ENCODE measurements at places on chromosomes 4 and X. TPM values are rescaled to one million over a fixed set of nuclear protein-coding genes. Genes with fewer than 3 reads are reported as not detected.
A peak's percentile ranks its signal among the peaks of the same experiment; 100 is the strongest.

Gene MID2
- 3.0 TPM for polyA plus RNA-seq

DNA sequence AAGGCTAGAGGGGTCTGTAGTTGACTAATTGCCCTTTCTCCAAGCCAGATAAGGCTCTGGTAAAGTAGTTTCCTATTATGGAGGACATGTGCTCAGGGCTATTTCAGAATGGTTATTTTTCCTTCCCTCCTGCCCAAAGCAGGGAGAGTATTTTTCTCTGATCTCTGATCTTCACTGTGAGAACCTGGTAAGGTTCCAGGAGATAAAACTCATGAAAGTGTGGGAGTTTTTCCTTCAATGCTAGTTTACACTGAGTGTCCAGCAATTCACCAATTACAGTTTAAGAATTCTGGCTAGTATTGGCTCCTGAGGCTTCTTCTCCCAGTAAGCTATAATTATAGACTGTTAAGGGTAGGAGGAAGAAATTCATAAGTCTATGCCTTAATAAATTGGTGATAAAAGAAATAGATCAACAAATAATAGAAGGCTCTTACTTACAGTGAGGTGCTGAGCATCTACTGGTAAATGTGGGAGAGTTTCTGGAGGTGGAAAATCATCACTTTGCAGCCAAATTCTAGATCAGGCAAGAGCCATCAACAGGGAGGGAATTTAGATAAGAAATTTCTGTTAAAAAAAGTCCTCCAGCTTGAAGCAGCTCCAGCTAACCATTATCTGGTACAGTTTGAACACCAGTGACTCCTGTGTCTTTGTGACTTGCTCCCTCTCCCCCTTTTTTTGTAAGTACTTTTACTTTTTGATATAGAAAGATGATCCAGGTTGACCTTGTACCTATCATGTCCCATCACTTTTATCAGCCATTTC lies 30.9 kb downstream of the CASP6 start:
- H3K4me1 ChIP-seq, result no peaks in the 10 kb centered on the region
- no peaks in the 10 kb centered on the region for H3K36me3 ChIP-seq
- H3K27ac ChIP-seq, result no peak overlapping the region
- H3K27me3 ChIP-seq, result no peaks in the 10 kb centered on the region

DNA sequence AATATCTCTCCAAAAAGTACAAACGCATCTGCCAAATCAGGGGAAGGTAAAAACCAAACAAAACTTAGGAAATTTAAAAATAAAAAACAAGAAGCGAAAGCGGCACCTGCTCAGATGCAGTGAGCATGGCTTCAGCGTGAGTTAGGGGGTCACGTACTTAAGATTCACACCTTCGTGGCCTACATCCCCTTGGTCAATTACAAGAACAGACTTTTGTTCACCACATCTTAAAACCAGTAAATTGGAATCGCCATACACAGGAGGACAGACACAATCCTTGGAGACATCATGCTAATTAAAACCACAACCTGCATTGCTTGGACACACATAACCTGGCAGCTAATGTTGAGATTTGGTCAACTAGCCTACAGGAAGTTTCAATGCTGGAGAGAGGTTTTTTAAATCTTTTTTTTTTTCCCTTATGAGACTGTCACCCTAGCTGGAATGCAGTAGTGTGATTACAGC lies 12.5 kb upstream of the SEL1L3 start:
- H3K4me3 ChIP-seq, result no peak overlapping the region
- no peaks in the 10 kb centered on the region for H3K36me3 ChIP-seq
- no peak overlapping the region for H3K27ac ChIP-seq
- no peak for DNase-seq
- H3K4me1 ChIP-seq, result no peaks in the 10 kb centered on the region

- no peak overlapping the region for H3K4me3 ChIP-seq
- no peak for DNase-seq
- no peaks in the 10 kb centered on the region for H3K4me1 ChIP-seq
- no peaks in the 10 kb centered on the region for H3K36me3 ChIP-seq
- no peak overlapping the region for H3K27ac ChIP-seq
Observed at GRCh38 chrX:97494756-97495372, 611.2 kb downstream of the RPA4 start.

GRCh38 chr4:175457956-175458355 lies 354.1 kb downstream of the GPM6A start:
- no peak for DNase-seq
- H3K4me3 ChIP-seq, result no peak overlapping the region
- no peaks in the 10 kb centered on the region for H3K27me3 ChIP-seq
- no peaks in the 10 kb centered on the region for H3K36me3 ChIP-seq
- no peak overlapping the region for H3K27ac ChIP-seq

DNA sequence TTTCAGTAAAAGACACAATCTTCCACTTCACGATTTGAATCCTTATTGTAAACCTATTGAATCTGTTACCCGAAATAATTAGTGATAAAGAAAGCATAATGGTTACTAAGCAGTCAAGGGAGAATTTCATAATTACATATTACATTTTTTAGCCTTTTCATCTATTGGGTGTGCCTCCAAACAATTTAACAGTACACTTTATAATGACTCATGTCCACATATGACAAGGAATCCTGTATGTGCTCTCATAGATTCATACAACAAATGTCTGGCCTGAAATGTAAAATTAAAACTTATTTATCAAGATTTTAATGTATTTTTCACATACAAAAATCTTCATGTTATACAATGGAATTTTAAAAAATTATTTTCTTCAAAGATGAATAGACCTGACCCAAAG lies 39.4 kb downstream of the PPP3CA start:
- no peaks in the 10 kb centered on the region for H3K4me1 ChIP-seq
- H3K4me3 ChIP-seq, result no peak overlapping the region
- no peak for DNase-seq

GRCh38 chr4:109432696-109433095 lies 919 bp upstream of the SEC24B start:
- no peaks in the 10 kb centered on the region for H3K36me3 ChIP-seq
- H3K27ac ChIP-seq, result peak overlapping the region; percentile 93
- peaks cover 45% of the 10 kb centered on the region for H3K4me1 ChIP-seq
- H3K4me3 ChIP-seq, result peak overlapping the region; percentile 73
- H3K27me3 ChIP-seq, result no peaks in the 10 kb centered on the region

DNA sequence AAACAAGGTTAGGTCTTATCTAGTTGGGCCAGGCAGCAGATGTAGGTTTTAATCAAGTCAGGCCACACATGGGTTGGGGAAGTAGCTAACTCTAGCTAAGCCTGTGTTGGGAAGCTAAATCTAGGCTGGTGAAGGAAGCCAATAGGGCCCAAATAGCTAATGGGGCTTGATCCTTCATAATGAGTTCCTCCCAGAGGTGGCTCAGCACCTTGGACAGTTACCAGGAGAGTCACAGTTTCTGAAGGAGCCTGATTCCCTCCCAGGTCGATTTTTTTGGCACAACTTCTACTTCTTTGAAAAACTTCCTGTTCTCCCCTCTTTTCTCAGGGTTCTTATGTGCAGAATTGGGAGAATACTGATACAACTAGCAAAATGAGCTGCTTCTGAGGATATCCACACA lies 242.5 kb upstream of the PRPS2 start:
- H3K4me3 ChIP-seq, result no peak overlapping the region
- no peak overlapping the region for H3K27ac ChIP-seq
- H3K27me3 ChIP-seq, result no peaks in the 10 kb centered on the region
- DNase-seq, result no peak
- no peaks in the 10 kb centered on the region for H3K36me3 ChIP-seq

GRCh38 chrX:18537524-18537923 lies 112.1 kb downstream of the CDKL5 start:
- no peaks in the 10 kb centered on the region for H3K27me3 ChIP-seq
- no peaks in the 10 kb centered on the region for H3K4me1 ChIP-seq
- no peak for DNase-seq
- no peaks in the 10 kb centered on the region for H3K36me3 ChIP-seq
- no peak overlapping the region for H3K4me3 ChIP-seq

DNA sequence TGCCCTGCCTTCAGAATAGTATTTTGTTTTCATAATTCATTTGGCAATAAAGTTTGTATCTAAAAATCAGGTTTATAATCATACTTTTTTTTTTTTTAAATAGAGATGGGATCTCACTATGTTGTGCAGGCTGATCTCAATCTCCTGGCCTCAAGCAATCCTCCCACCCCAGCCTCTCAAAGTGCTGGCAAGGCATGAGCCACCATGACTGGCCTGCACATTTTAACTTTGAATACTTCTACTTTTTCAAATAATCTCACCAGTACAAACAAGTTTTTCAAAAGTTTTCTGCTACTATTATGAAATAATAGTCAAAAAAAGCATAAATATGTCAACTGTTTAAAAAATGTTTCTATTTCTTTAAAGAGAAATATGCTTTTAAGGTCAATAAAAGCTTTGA lies 69.6 kb upstream of the GPR34 start:
- no peak overlapping the region for H3K4me3 ChIP-seq
- no peaks in the 10 kb centered on the region for H3K27me3 ChIP-seq
- H3K27ac ChIP-seq, result no peak overlapping the region
- no peaks in the 10 kb centered on the region for H3K4me1 ChIP-seq
- peaks cover 3% of the 10 kb centered on the region for H3K36me3 ChIP-seq
- DNase-seq, result no peak

DNA sequence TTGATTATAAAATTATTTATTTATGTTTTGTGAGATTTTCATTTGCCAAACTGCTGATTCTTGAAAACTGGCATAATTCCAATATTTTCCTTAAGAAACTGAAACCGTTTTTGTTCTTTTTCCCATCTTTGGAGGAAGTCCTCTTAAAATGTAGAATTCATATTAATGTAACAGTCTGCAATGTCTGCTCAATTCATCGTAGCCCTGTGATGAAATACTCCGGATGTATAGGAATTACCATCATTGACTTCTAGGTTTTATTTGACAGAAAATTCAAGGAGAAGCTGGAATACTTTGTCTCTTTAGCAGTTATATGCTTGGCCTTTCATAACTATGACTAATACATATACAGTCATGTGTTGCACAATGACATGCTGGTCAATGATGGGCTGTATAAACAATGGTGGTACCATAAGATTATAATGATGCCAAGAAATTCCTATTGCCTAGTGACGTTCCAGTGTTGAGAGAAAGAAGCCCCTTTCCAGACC lies 185.0 kb upstream of the GPRIN3 start:
- no peaks in the 10 kb centered on the region for H3K27me3 ChIP-seq
- no peaks in the 10 kb centered on the region for H3K36me3 ChIP-seq
- no peak overlapping the region for H3K4me3 ChIP-seq
- DNase-seq, result no peak

Measured in sigmoid colon (tissue), 7 donors.